NCI-H524 treated with DMSO at 0.1 percent for 48 hours (cell line): ENCODE measurements at places on chromosomes 4 and X.

DNA sequence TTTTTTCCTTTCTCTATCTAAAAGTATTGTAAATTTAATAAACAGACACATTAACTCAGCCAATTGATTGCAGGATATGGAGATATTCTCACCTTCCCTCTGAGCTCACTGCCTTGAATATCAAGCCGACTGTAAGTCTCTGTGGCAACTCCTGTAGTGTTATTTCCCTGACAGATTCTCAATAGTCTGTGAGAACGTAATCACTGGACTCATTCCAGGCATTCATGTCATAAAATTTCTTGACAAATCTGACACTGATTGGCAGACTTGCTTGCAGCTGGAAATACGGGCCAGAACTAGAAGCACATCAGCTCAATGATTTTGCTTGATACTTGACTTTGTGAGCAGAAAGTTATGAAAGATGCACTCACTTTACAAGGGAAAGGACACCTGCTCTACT lies 29.6 kb downstream of the FAM47B start:
- DNase-seq: no peak

DNA sequence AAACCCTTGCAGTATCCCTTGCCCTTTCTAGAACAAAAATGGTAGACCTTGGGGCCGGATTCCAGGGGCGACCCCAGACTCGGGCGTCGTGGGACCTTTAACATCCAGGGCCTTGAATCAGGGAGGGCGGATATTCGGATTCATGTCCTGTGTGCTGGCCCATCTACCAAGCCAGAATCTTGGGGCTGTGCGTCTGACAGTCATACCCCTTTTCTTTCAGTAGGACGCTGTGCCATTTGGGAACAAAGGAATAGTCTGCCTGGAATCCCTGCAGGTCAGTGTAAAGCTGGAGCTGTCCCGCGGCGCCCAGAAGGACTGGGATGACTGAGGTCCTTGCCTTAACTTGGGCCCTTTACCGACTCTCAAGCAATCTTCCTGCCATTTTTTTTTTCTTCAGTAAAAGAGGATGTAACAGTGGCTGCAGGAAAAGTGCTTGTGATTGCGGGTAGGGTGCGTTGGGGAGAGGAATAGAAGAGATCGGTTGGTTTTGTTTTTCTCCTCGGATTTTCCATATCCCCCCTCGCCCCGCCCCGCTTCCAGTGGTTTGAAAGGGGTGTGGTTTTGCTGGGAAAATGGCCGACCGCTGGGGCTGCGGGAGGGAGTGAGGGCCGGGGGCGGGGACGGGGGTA lies 518 bp downstream of the ARMCX1 start:
- no peak for DNase-seq

GRCh38 chr4:3307060-3307459 lies 14.2 kb downstream of the RGS12 start:
- no peak for DNase-seq

DNA sequence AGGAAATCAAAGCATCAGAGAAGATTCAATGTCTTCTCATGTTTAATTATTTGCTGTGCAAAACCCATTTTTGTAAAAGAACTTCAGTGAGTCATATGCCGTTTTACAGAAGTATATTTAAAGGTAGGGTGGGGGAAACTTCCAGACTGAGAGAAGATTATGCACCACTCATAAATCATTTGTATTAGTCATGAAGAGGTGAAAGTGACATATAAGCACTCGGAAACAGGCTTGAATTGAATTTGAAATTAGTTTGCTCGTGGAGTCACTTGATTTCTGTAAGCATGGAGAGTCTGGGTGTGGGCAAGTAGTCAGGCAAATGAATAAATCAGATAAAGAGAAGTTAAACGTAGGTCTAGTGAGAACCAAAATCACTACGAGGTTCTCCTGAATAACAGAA lies 335.1 kb downstream of the ANK2 start:
- DNase-seq: no peak

DNA sequence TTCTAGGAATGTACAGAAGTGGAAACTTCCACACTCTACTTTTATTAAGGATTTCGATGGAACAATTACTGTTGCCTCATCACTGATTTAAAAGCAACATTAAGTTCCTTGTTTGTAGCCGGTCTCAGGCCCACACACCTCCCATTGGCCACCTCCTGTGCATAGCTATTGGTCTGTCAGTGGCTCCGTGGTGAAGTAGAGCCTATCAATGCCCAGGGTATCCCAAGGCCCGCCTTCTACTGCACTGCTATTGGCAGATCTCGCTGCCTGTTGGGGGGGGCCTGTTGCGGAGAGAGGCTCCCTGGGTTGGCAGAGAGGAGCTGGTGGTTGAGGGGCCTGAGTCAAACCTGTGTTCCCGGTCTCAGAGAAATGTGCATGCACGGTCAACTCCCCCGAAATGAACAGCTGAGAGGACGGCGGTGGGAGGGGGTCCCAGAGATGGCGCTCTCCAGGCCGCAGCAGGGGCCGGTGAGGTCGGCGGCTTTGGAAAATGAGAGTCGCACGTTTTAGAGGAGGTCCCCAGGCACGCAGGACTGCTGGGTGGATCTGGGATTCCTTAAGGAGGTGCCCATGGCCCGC lies 4.9 kb upstream of the ARAF start:
- DNase-seq: peak; percentile 89

DNA sequence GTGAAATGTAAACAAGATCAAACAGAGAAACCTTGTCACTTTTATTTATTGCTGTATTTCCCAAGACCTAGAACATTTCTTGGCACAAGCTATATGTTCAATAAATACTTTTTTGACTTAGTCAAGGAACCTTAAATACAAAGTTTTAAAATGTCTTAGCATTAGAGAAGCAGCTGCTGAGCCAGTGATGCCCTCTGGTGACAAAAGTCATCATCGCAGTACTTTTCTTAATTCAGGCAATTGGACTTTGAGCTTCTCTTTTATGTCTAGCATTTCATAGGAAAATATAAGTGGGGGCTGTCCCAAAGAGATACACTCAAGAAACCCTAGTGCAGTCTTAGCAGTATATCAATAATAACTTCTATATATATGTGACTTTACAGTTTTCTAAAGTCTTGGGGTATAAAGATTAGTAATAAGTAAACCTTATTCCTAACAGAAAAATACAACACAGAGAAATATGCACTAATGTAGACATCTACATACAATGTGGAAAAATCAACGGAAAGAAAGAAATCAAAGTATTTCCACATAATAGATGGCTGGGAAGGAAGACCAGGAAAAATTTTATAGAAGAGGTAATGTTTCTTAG lies 118.4 kb downstream of the DTHD1 start:
- no peak for DNase-seq

DNA sequence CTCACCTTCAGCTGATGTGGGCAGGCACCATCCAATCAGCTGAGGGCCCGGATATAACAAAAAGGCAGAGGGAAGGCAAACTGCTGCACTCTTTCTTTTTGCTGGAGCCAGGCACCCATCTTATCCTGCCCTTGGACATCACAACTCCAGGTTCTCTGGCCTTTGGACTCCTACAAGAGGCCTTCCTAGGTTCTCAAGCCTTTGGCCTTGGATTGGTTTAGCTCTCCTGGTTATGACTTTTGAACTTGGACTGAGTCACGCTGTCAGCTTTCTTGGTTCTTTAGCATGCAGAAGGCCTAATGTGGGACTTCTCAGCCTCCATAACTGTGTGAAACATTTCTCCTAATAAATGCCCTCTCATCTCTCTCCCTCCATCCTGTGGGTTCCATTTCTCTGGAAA lies 23.0 kb upstream of the N4BP2 start:
- no peak for DNase-seq

DNA sequence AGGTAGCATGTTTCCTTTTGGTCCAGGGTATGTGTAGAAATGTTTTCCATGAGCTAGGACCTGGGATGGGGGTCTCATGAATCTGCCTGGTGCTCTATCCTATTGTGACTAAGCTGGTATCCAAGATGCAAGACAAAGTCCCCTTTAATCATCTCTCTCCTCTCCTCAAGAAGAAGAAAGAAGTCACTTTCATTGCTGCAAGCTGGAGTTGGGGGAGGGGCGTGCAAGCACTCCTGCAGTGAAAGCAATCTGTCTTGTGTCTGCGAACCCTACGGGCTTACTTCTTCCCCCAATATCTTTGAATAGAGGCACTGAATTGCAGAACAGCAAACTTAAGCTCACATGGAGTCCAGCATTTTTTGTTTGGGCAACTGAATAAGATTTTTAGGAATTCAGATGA lies 27.2 kb upstream of the GRPR start:
- no peak for DNase-seq

- no peak for DNase-seq
Measured at GRCh38 chrX:108199691-108200090, 108.1 kb downstream of the ATG4A start.

DNA sequence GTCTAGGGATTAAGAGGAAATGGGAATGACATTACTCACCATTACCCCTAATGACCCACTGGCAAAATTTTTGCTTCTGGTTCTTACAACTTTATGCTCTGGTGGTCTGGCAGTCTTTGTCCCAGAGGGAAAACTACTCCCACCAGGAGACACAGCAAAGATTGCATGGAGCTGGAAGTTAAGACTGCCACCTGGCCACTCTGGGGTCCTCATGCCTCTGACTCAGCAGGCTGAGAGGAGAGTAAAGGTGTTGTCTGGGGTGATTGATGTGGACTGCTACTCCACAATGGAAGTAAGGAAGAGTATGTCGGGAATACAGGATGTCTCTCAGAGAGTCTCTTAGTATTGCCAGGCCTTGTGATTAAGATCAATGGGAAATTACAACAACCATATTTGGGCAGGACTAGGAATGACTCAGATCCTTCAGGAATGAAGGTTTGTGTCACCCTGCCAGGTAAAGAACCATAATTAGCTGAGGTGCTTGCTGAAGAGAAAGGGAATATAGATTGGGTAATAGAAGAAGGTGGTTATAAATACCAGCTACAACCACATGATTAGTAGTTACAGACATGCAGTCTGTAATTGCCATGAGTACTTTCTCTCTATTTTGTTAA lies 215.5 kb downstream of the GPAT3 start:
- no peak for DNase-seq

DNA sequence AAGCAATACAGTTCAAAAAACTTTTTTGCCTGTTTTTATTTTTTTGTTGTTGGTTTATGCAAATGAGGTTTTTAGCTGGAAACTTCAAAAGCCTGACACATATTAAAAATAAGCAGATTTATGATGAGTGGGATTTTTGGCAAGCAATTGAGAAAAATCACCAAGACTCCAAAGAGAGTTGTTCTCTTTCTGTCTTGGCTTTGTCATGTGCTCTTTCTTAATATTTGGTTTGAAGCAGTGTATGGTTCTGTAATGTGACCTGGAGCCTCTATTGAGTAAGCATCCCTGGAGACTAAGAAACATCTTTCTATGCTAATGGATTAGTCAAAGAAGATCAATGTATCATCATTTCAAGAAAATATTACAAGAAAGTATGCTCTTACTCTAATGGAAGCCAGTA lies 11.7 kb downstream of the TRIM2 start:
- DNase-seq: no peak

DNA sequence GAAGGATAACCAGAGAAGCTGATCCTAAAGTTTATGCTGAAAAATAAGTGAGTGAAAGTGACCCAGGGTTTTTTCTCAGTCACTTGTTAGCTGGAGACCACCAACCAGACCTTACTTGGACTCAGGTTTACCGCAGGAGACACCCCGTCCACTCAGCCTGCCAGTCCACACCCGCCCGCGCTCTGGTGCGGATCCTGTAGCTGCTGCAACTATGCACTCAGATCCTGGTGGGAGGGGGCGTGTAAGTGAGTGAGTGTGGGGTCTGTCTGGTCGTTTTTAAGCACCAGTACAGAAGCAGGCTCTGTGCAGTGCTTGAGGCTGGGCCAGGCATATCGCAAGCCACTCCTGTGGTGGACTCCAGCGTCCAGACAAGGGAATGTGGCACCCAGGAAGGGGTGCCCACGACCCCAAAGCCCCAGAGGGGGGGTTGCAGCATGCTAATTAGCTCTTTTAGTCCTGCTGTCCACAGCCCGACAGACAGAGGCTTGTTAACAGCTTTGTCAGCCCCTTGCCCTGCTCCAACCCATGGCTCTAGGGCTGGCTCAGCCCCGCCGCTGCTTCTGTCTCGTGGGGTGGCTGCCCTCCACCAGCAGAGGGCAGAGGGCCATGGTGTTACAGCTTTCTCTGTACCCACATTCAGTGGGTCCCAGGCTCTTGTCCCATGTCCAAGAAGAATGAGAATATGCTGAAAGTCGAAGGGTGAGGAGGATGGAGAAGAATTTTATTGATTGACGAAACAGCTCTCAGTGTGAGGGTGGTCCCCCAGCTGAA lies 40.4 kb upstream of the PPP1R2C start:
- DNase-seq: no peak
